Astrocyte (in vitro differentiated cells and primary cell): ENCODE measurements at places on chromosomes 1 and 21.
A peak's percentile ranks its signal among the peaks of the same experiment; 100 is the strongest.

GRCh38 chr1:153447498-153448170 lies 12.8 kb downstream of the S100A7 start:
- peak; percentile 63 for DNase-seq

DNA sequence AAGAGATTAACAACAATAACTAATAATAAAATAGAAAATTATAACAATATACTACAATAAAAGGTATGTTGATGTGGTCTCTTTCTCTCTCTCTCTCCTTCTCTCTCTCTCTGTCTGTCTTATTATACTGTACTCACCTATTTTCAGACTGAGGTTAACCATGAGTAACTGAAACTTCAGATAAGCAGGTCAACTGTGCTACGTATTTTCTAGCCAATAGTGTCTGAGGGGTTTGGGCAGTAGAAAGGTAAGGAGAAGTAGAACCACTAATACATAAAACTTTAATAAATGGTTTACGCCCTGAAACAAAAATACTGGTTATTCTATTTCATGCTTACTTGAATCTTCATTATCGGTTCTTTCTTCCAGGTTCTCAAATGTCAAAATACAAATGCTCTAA lies 71.0 kb upstream of the LRRC53 start:
- DNase-seq, result no peak

DNA sequence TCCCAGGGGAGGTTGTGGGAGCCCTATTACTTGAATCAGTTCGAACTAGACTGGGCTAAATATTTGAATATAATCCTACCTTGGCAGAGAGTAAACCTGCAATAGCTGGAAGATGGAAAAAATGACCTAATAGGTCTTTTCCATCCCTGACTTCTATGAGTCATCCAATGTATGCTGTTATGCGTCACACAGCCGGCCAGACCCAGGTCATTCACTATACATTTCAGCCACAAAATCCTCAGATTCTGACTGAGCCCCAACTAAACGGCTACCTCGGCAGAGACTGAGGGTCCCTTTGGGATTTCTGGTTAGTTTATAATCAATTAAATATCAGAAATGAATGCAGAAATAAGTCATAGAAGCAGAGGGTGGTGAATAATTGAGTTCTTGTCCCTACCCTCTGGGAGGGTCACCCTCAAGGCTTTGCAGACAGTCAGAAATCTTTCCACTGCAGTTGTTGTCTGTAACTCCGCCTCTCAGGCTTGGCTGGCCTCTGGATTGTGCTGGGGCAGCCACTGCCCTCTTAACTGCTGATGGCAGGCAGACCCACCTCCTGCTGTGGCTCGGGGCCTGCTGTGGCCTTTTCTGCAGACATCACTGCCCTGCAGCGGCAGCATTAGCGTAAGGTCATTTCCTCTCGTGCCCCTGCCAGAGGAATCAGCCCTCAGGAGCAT lies 240.5 kb downstream of the TGFB2 start:
- DNase-seq, result peak; percentile 79

- no peak for DNase-seq
Observed at GRCh38 chr1:25131794-25132193, 100.5 kb downstream of the SYF2 start.

DNA sequence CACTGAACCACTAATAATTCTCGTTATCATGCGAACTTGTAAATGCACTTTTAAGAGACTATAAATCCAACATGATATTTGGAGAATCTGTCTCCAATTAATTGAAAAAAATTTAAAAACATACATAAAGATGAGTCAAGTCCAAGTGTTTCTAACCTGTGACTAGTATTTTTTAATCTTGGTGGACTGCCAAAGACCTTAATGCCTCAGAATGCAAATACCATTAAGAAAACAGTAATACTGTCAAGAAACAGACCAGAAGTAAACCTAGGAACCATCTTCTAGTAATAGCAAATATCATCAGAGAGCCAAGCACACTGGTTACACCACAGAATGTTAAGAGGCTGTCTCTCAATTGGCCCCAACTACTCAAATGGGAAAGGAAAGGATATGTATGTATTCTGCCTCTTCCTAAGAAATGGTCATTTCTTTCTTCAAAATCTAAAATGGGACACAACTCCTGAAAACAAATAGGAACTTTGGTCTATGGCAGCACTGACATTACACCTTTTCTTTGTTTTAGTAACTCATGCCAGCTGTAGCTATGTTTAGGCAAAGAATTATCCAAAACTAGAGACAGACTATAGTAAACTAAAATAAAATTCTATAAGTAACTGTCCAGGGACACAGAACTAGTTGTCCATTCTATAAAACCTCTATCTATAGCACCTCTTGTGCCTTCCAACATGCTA lies 15.8 kb downstream of the SCYL3 start:
- peak; percentile 28 for DNase-seq

DNA sequence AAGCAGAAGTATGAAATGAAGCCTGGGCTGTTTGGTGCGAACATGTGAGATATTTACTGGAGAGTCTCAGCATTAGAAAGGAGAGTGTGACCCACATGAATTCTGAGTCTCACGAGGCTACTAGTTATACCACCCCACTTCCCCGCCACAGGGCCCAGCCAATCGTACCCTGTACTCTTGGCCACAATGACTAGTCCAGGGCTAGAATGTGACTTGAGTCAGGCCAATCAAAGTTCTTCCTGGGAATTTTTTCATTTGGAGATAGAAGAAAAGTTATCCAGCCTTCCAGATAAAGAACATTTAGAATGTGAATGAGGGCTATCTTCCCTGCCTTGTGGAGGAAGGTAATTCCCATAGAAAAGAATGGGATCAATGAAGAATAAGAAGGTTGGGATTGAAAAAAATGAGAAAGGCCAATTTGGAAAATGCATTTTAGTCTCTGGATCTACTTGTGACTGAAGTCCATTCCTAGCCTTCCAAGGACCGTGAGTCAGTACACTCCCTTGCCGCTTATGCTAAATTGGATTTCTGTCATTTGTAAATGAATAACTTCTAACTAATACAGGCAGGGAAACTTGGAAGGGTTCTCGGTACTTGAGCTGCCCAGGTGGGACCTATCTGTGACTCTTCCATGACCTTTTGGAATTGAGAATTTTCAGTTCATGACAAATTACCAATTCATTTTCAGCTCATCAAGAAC lies 12.3 kb upstream of the RIMKLA start:
- DNase-seq, result no peak

DNA sequence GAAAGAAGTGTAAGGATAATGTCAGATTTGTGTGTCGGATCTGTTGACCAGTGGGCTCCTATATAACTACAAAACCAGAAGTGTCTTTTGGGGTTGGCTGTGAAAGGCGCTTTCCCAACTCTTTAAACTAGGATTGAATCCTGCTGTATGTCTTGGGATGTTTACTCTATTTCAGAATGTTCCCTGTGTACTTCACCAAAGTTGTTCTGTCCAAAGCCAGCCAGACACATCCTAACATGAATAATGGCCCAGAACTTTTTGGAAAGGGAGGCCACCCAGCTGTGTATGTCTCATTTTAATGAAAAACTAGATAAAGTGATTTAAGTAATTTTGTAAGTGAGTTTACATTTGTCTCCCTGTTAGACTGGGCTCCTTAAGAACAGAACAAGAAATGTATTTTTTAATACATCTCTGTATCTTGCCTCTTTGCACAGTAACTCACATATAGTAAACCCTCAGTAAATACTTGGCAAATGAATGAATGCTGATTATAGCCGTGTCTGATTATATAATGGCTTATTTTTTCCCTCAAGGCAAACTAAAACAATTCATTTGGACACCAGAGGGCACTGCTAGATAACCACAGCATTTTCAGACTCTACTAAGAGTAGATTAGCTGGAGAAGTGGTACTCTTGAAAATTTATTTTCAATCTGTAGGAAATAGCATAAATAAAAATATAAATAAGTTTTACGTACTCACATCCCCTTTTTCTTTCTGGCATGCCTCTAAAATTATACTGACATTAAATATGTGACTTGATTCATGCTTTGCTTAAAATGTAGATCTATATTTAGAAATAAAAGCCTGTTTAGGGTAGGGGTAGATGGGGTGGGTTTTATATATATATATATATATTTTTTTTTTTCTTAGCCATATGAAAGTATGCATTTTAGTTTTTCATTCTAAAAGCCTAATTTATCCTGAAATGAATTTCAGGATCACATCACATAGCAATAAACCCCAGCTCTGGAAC lies 23.8 kb downstream of the TSEN15 start:
- DNase-seq, result peak; percentile 41

- DNase-seq, result peak; percentile 45
Observed at GRCh38 chr21:31203431-31204054, 140.5 kb downstream of the TIAM1 start.

DNA sequence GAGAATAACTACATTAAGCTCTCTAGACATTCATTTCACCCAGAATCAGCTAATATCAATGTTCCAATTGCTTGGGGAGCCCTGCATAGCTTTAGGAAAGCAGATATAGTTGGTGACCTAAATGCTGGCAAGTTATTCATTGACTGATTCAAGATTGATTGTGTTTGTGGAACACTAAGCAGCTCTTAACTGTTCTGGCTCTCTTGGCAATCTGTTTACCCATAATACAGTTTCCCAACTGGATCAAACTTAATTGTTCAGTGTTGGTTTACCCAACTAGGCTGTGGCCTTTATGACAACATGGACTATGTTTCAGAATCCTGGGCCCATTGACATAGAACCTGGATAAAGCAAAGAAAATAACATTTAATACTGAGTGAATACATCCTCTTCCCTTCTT lies 83.7 kb downstream of the NRDC start:
- no peak for DNase-seq

GRCh38 chr21:42226626-42227025 lies 7.7 kb downstream of the ABCG1 start:
- no peak for DNase-seq

DNA sequence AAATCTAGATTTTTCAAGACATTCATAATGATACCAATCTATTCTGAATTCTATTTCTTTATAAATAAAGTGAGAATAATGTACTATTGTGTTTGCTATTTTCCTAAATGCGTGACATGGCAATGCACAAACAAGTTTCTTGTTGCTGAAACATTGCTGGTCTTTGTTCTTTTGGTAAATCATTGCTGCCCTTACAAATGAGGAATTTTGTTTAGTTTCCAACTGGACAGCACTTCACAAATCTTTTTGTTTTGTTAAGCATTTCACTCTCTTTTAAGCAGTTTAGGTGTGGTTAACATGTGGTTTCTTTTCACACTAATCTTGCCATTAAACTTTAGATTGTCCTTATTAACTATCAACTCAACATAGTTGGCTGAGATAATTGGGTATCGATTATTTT lies 94.6 kb downstream of the LRRC7 start:
- no peak for DNase-seq

GRCh38 chr1:159266832-159267231 lies 35.3 kb upstream of the FCER1A start:
- DNase-seq, result no peak

DNA sequence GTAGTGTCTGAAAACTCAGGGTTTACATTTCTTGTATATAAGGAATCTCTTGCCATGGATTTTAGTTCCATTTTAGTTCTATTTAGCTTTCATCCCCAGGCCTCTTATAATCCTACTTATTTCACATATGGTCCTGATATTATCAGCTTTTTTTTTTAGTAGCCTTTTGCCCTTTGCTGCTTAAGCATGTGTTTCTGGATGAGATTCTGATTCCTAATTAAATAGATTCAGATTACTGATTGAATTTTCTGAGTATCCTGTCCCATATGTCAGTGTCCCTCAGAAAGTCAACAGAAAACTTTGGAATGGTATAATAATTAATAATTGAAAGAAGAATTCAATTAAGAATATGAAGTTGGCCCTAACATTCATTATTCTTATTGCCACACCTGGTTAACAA lies 134.7 kb upstream of the HOOK1 start:
- DNase-seq, result no peak

DNA sequence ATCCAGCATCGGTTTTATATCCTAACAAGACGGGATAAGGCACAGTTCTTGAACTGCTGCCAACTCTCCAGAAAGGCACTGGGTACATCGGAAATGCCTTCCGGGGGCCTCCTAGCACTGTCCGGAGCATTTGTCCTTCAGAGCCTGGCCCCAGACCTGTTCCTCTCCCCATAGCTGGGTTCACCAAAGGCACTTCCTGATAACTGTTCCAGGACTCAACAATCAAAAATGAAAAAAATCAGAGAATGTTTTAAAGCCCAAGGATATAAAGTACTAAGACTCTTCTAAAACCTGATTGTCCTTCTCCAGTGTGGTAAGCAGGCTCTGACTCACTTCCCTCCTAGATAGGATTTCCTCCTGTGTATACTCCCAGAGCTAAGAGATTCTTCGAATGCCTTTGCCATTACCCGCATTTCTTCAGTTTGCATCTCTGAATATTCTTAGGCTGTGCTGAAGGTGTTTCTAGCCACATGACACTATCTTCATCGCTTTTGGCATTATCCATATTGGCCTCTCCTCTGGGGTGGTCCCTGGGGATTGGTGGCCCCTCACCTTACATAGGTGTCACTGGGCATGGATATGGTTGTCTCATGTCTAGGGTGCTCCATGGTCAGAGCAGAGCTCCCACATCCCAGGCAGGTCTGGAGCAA lies 112.9 kb downstream of the ZBTB18 start:
- DNase-seq, result peak; percentile 98

DNA sequence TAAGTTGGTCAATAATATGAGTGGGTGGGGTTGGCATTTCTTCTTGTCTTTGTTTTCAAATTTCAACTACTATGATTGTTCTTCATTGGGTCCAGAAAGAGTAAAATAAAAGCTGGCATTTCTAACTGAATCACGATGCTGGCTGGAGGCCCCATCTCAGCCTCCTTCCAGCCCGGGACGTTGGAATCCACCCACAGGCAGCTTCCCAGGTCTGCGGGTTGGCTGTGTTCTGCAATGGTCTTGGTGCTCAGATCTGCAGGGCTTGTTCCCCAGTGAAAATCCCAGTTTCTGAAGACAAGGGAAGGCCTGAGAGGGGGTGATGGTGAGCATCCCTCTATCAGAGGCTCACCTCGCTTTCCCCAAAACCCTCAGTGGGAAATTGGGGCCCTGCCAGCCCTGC lies 54.7 kb upstream of the ARHGEF16 start:
- DNase-seq, result peak; percentile 26

- no peak for DNase-seq
Observed at GRCh38 chr1:70667494-70668170, 256.6 kb downstream of the CTH start.

GRCh38 chr1:44235808-44236207 lies 22.5 kb downstream of the DMAP1 start:
- DNase-seq, result no peak

DNA sequence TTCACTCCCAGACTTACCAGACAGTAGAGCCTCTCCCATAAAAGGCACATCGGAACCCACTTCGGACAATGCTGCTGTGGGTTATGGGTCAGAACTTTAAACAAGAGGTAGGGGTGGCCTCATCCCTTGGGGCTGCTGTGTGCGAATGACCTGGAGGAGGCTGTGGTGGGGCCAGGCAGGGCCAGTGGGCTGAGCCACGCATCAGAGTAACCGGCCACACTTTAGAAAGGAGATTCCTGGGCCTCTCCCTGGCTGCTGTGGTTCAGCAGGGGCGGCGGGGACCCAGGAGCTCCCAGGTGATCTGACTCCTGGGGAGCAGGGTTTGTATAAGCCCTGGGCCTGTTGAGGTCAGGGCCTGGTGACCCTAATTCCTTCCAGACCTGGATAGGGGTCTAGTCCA lies 110.2 kb upstream of the C1orf174 start:
- DNase-seq, result no peak
